HS-27A (cell line): ENCODE measurements at places on chromosomes 16 and 17.

- no peak for DNase-seq
Measured at GRCh38 chr16:54591816-54592246, 305.2 kb upstream of the IRX3 start.

- no peak for DNase-seq
Measured at GRCh38 chr17:74008196-74008595, 195.3 kb upstream of the RPL38 start.

DNA sequence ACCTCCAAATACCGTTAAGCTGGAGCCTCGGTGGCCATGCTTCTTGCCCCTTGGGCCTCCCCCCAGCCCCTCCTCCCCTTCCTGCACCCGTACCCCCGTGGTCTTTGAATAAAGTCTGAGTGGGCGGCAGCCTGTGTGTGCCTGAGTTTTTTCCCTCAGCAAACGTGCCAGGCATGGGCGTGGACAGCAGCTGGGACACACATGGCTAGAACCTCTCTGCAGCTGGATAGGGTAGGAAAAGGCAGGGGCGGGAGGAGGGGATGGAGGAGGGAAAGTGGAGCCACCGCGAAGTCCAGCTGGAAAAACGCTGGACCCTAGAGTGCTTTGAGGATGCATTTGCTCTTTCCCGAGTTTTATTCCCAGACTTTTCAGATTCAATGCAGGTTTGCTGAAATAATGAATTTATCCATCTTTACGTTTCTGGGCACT, 928 bp downstream of the HBA1 start:
- no peak for DNase-seq

DNA sequence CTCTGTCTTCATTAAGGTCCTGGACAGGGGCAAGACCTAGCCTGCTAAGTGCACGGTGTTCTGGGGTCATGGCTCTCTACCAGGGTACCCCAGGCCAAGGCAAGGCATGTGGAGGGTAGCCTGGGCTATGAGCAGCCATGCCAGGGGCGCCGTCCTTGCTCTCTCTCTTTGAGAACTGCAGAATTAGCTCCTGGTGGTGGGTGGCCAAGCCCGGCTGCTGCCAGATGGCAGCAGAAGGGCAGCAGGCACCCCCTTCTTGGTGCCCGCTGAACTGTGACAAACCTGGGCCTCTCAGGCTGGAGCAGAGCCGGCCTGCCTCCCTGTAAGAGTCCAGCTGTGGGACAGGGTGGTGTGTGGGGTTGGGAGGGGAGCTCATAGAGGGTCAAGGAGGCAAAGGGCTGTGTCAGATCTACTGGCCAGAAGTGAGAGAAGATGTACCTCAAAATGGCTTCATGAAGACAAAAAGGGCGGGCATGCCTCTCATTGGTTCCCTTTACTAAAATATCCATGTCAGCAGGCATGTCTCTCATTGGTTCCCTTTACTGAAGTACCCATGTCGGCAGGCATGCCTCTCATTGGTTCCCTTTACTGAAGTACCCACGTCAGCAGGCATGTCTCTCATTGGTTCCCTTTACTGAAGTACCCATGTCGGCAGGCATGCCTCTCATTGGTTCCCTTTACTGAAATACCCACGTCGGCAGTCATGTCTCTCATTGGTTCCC, 81.7 kb upstream of the SDK2 start:
- DNase-seq, result no peak

DNA sequence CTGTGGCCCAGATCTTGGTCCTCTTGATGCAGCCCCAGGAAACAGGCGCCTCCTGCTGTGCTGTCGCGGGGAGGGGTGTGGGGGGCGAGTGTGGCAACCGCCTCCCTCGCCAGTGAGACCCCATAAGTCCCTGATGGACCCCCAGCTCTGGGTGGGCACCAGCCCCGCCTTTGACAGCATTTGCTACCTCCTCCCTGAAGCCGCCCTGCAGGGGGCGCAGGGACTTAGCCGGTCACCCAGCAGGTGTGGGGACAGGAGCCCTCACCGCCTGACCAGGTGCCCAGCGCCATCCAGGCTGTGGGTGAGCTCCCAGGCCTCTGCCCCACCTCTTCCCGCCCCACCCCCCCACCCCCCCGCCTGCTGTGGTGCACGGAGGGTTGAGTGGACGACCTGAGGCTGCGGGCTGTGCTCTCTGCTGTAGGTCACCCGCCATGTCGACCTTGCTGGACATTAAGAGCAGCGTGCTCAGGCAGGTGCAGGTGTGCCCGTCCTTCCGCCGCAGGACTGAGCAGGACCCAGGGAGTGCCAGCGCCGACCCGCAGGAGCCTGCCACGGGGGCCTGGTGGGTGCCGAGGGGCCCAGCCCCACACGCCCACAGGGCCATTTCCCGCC, 4.8 kb downstream of the BAIAP3 start:
- no peak for DNase-seq

DNA sequence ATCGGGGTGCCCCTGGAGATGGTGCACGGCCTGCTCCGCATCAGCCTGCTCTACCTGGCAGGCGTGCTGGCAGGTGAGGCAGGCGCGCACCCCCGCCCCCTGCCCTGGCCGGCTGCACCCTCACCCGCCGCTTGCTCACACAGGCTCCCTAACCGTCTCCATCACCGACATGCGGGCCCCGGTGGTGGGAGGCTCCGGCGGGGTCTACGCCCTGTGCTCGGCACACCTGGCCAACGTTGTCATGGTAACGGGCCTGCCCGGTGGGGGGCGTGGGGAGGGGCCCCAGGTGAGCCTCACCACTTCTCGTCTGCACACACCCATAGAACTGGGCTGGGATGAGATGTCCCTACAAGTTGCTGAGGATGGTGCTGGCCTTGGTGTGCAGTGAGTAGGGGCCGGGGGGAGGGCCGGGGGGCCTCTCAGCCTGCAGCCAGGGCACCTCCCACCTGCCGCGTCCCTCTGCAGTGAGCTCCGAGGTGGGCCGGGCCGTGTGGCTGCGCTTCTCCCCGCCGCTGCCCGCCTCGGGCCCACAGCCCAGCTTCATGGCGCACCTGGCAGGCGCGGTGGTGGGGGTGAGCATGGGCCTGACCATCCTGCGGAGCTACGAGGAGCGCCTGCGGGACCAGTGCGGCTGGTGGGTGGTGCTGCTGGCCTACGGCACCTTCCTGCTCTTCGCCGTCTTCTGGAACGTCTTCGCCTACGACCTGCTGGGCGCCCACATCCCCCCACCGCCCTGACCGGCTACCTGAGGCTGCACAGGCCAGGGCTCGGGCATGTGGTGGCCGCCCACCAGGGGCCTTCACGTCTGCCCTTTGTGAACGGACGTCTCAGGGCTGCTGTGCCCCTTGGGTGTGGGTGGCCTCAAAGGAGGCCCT, 2.1 kb downstream of the RHBDL1 start:
- DNase-seq, result no peak

DNA sequence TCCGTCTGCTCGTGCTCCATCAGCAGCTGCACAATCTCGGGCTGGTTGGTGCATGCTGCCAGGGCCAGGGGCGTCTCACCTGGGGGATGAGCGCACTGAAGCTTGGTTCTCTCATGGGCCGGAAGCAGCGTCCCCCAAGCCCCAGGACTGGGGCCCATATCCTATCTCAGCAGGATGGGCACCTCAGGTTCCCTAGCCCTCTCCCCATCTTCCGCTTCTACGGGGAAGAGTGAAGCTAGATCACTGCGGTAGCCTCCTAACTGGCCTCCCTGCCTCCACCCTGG, 24.8 kb downstream of the TRPV3 start:
- no peak for DNase-seq

DNA sequence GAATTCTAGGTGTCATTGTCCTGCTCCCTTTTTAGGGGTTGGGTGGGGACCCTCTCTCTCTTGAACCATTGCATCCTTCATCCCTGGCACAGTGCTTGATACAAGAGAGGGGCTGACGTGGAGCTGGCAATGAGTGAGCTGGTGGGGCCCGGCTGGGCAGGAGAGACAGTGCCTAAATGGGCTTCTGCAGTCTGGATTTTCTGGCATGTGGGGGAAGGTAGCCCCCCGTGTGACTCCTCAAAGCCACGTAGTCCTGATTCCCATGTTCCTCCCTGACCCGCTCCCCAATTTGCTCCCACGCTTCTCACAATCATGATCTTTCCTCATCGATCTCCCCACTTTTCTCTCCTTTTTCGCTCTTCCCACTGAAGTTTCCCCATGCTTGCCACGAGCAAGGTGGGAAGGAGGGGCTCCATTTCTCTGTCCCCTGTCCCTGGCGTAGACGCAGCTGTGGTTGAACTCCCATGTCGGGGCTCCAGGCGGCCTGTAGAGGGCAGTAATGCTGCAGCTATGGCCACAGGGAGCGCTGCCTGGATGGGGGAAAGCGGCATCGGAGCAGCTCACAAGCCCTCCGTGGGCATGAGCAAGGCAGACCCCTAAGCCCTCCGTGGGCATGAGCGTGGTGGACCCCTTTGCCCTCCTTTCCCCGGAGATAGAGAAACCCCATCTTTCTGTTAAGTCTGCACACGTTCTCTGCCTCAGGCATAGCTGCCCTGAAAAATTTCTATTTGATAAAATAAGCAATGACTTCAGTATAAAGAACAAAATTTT, 47.5 kb downstream of the HAPSTR1 start:
- DNase-seq, result no peak

- no peak for DNase-seq
Measured at GRCh38 chr16:35561346-35561745, 2101.9 kb downstream of the TP53TG3F start.

DNA sequence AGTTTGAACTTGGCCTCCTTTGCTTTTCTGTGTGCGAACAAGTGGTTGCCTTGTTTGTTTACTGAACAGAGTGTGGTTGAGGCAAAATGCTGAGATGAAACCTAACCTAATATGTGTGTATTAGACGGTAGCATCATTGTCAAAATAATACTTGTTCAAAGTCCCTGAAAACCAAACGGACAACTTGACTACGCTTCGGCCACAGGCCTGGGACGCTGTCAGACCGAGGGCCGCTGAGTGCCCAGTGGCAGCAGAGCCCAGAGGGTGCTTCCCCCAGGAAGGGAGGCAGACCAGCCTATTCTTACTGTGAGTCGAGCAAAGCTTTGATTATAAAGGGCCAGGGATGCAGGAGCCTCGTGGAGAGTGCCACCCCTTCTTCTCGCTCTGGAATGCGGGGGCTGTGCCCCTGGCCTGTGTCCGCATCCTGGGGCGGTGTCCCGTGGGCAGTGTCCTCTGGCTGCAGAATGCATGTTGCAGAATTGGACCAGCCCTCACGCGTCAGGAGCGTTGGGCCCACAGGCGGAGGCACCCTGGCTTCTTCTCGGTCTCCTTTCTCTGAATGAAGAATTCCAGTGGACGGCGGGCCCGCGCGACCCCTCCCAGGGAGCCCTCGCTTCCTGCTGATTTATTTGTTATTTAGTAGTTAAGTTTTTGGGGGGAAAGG, 5.2 kb downstream of the ACSF3 start:
- no peak for DNase-seq

DNA sequence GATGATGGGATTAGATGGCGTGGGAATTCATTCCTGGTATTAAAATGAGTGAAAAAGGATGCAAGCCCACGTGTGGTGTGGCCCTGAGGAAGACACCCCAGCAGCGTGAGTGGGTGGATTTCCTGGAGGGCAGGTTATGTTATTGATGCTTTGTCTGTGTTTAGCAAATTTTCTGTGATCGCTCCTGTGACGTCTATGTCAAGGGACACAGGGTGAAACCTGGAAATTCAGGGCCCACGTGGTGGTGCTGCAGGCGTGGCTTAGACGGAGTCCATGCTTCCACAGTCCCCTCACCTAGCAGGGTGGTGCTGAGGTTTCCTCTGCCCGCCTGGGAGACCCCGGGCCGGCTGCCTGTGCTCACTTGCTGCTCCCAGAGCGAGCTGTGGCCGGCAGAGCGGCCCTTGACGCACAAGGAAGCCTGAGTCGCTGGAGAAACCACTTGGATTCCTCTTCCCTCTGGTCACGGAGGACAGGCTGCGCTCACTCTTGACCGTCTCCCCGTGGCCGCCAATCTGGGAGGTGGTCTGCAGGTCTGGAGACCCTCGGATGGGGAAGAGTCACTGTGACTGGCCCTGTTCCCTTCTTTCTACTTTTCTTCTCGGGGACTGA, 23.4 kb downstream of the BAIAP2 start:
- no peak for DNase-seq

DNA sequence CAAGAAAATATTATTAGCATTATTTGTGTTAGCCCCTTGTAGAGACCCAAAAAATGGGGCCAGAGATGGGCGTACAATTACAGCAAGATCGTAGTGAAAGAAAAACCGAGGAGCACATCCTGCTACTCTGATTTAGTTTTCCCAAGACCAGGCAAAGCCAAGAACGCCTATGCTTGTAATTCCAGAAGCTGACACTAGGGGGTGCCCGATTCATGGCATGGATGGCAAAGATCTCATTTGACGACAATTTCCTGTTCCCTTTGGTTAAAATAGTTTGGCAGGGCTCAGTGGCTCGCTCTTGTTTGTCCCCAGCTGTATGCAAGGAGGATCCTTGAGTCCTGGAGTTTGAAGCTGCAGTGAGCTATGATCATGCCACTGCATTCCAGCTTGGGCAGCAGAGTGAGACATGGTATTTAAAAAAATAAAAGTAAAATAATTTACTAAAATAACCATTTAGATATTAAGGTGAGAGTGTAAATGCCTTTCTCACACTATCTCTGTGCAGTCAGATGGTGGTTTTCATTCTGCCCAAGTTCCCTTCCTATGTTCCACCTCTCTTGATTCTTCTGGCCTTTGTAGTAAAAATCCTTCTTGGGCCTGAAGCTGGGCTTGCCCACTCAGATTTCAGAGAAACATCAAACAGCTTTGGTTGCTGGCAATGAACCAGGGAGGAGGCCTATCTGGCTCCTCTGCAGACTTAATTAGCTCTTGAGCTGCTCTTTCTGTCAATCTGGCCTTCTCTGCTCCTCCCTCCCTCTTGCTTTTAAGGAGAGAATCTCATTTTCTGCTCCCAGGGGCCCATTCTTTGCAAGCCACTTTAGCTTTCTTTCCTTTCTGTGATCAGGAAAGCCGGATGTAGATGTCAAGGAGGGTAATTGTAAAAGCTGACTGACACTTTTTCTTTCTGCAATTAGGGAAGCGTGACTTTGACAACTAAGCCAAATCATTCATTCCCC, 31.2 kb downstream of the TMEM238L start:
- DNase-seq, result no peak

DNA sequence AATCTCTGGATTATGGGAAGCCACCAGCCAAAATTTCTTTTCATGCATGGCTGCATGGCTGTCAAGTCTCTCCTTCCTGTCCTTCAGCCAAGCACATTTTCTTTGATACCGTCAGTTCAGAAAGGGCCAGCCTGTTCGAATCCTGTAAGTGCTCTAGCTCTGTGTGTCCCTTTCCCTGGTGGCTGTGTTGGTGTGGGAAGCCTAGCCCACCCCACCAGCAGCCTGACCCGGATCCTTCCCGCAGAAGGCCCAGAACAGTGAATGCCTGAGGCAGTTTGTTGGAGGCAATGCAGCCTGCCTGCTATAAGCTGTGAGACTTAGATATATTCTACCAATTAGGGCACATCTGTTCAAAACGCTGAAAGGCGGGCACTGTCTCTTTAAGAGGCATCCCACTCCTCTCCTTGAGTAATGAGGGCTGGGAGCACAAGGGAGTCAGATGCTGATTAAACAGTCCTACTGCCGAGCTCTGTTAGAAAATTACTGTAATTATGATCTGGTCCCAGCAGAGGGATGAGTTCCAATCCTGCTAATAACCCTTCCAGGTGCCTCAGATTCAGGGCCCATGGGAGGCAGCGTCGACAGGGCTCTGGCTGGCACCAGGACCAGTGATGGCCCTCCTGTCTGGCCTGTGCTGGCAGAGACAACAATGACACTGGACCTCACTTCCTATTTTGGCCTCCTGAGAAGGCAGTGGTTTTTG, 18.4 kb downstream of the SNX11 start:
- DNase-seq, result no peak
